PC-9 (cell line): ENCODE measurements at places on chromosomes 3 and 15.

DNA sequence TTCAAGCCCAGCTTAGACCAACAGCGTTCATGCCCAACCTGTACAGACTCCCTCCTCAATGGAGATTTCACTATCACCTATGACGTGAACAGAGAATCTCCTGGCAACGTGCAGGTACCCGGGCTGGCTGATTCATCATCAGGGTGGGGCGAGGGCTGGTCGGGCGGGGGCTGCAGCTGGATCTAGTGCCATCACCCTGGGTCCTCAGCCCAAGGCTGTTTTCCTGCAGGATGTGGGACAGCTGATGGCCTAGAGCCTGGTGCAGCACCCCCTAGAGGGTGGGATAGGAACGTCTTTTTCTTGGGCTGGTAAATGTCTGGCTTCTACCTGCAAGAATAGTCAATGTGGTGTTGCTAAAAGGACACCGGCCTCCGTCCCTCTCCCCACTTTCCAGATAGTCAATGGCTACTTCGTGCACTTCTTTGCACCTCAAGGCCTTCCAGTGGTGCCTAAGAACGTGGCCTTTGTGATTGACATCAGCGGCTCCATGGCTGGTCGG lies 4.4 kb downstream of the ITIH3 start:
- H3K4me1 ChIP-seq = no peaks in the 10 kb centered on the region
- no peaks in the 10 kb centered on the region for H3K27me3 ChIP-seq
- H3K4me3 ChIP-seq = no peak overlapping the region
- peak; percentile 55 for DNase-seq
- no peak overlapping the region for H3K27ac ChIP-seq

DNA sequence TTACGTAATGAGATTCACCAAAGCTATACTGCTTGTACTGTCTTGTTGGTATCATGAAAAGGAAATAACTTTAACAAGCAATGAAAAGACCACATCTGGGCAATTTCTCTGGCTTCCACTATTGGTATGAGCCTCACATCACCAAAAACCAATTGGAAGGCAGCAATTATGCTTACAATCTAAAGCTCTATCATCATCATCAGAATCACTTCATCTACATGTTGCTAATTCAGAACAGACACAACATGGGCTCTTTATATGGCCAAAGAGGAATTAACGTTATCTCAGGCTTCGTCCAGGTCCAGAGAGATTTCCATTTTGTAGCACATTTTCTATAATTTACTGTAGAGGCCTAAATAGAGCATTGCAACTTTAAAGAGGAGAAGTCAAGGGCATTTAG lies 36.6 kb upstream of the SLCO3A1 start:
- H3K4me3 ChIP-seq = no peak overlapping the region
- H3K4me1 ChIP-seq = no peaks in the 10 kb centered on the region

DNA sequence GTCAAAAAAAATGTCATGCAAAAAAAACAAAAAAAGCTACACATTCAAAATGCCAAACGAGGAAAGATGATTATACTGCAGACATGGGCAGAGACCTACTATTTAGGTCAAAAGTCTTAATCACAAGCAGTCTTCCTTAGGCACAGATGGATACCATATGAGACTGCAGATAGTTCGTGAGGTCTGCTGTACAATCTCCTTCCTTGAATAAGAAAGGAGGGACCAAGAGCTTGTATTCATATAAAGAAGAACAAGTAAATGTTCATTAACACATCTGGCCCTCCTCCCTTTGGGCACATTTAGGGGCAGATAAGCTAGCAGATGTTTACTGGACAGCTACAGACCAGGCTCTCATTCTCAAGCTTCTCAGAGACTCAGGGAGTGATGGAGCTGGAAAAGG lies 45.3 kb downstream of the ANXA2 start:
- DNase-seq = no peak
- H3K4me1 ChIP-seq = no peaks in the 10 kb centered on the region
- no peaks in the 10 kb centered on the region for H3K27me3 ChIP-seq
- 0 out of 2 replicates have a peak, but pooled peaks cover 9% of the 10 kb centered on the region for H3K36me3 ChIP-seq

GRCh38 chr3:149460117-149460516 lies 14.4 kb upstream of the TM4SF4 start:
- no peaks in the 10 kb centered on the region for H3K27me3 ChIP-seq
- no peak overlapping the region for H3K4me3 ChIP-seq
- H3K36me3 ChIP-seq = no peaks in the 10 kb centered on the region
- no peak overlapping the region for H3K27ac ChIP-seq
- 0 out of 2 replicates have a peak, but pooled peaks cover 1% of the 10 kb centered on the region for H3K4me1 ChIP-seq
- no peak for DNase-seq

GRCh38 chr3:101942356-101942755 lies 93.0 kb downstream of the NFKBIZ start:
- no peak overlapping the region for H3K4me3 ChIP-seq
- no peak overlapping the region for H3K27ac ChIP-seq
- H3K4me1 ChIP-seq = peaks cover 11% of the 10 kb centered on the region
- no peaks in the 10 kb centered on the region for H3K27me3 ChIP-seq
- H3K36me3 ChIP-seq = no peaks in the 10 kb centered on the region
- DNase-seq = no peak
